ENCODE measurements at places on chromosomes 4 and X.

DNA sequence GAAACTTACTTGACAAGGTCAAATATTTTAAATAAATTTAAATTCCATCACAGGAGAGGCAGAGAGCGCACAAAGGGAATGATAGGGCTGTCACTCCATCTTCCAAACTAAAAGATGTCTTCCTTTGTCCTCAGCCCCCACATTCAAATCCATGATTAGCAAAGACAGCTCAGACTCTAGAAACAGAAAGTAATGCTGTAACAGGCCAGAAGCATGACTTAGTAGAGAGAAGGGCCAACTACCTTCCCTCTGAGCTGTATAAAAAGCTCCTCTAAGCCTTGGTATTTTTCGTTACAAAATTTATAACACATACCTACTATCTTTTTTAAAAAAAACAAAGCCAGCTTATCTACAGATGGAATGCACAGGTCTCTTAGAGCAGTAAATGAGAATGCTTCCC lies 207.4 kb downstream of the MAPK10 start:
- no peak for DNase-seq

- no peak for DNase-seq
Observed at GRCh38 chrX:101957174-101957573, 25.3 kb upstream of the ZMAT1 start.

DNA sequence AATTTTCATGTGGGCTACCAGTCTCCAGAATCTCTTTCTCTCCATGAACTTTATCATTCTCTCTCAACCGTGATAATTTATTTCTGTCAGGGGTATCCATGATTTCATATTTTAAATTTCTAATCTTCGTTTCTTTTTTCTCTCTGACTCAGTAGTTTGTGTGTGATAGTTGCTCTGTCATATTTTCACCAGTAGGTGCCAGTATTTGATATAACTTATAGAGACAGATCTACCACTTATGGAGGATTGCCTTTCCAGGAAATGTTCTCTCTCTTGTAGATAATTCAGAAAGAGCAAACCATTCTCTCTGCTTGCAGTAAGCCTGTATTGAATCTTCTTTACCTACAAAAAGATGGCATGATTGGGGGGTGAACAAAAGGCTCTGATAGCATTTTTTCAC lies 79.3 kb upstream of the DYNLT3 start:
- peak; percentile 37 for DNase-seq

GRCh38 chr4:129246910-129247461 lies 151.0 kb downstream of the C4orf33 start:
- DNase-seq = no peak

GRCh38 chrX:123851079-123851478 lies 8.8 kb upstream of the XIAP start:
- DNase-seq = no peak

- DNase-seq = no peak
Observed at GRCh38 chr4:43458293-43458692, 565.8 kb downstream of the GRXCR1 start.

Measured in activated CD4-positive, alpha-beta T cell treated with anti-CD3 and anti-CD28 coated beads, Interleukin-2, Interleukin-6, amounts not matched to agents 100 ng/mL and 50 ng/mL, durations not matched to agents 16 hours and 8 hours (primary cell).